Cortex of kidney (tissue), 1 donor: ENCODE measurements at places on chromosomes 16 and 17.

DNA sequence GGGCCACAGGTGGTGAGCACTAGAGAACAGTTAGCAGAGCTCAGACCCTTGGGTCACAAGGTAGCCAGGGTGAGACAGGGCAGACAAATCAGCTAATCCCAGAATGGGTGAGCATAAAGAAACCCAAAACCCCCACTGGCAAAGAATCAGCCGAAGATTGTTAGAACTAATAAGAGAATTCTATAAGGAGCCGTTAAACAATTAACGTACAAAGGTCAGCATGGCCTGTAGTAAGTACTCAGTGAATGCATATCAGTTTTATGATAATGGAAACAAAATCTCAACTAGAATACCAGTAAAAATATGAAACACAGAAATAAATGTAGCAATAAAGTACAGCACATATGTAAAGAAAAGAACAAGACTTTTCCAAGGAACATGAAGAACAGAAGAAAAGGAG, 168.6 kb downstream of the NTN1 start:
- DNase-seq = no peak

- DNase-seq = no peak
Measured at GRCh38 chr16:27906883-27907282, 156.6 kb downstream of the GSG1L start.

DNA sequence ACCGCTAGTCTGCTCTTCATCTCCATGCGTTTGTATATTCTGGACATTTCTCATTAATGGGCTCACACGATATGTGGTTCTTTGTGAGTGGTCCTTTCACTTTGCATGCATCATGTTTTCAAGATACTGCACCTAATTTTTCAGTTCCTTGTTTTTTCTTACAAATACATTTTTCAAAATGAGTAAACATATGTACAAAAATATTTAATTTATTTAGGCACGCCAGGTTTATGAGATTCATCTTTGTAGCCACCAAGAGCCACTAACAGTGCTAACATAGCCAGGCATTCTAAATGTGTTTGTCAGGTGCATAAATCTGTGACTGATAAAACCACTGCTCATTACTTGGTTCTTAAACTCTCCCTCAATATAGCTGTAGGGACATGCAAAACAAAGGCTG, 375.3 kb downstream of the WWOX start:
- no peak for DNase-seq

DNA sequence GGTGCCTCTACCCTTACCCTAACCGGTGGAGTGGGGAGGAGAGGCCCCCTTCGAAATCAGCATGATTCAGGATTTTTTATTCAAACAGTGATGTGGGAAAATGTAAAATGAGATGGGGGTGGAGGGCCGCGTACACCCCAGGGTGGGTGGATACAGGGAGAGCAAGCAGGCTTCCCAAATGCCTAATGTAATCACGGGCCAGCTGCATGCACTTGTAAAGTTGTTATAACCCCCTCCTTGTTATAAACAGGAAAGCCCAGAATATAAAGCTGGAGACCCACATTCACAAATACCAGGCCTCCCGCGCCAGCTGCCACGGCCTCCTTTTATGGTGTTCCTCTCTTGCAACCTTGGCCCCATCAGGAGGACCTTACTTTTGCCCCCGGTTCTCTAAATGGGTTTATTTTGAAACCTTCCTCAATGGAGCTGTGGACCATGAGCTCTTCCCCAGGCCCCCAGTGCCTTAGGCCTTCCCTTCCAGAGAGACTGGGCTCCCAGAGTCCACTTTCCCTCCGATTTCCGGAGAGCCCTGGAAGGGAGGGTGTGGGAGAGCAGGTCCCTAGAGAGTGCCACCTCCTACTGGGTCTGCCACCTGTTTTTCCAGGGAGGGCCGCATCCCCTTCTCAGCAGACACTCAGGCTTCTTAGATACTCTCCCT, 906 bp upstream of the FOXL1 start:
- DNase-seq = no peak

GRCh38 chr17:5210614-5211252, 19.1 kb upstream of the ZNF594 start:
- no peak for DNase-seq

GRCh38 chr16:53024045-53024444, 28.7 kb downstream of the CHD9NB start:
- no peak for DNase-seq

- DNase-seq = no peak
Measured at GRCh38 chr17:57747221-57748017, 2.3 kb upstream of the CCDC182 start.

GRCh38 chr16:55297910-55298479, 26.0 kb upstream of the IRX6 start:
- DNase-seq = no peak

- DNase-seq = no peak
Measured at GRCh38 chr16:873889-874288, 73.4 kb upstream of the GNG13 start.

DNA sequence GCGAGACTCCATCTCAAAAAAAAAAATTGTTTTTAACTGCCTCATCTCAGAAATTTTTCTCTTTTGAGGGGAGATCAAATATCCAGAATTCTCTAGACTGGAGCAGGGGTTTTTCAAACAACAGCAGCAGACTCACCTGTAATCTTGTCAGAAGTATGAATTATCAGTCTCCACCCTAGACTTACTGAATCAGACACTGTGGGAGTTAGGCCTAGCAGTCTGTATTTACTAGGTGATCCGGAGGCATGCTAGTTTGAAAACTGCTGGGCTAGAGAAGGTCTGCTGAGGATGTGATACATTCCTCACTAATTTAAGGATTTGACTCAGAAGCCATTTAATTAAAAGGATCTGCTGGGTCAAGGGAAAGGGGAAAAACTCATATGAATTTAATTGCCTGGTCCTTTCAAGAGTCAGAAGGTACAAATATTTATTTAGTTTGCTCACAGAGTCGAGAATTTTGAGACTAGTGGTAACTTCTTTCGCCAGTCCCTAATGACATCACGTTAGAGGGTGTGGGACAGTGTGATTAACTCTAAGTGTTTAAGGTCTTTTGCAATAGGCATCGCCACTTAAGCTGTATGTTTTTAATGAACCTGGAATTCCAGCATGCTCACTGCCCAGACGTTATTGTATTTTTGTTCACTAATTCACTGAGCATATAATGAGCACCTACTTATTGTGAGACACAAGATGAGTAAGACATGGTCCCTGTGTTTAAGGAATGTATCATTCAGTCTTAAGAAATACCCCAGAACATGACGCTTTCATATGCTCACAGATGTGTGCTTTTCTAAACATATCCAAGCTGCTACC, 14.2 kb downstream of the ATP6V0A1 start:
- no peak for DNase-seq

GRCh38 chr17:58808609-58809563, 53.2 kb downstream of the PPM1E start:
- no peak for DNase-seq

DNA sequence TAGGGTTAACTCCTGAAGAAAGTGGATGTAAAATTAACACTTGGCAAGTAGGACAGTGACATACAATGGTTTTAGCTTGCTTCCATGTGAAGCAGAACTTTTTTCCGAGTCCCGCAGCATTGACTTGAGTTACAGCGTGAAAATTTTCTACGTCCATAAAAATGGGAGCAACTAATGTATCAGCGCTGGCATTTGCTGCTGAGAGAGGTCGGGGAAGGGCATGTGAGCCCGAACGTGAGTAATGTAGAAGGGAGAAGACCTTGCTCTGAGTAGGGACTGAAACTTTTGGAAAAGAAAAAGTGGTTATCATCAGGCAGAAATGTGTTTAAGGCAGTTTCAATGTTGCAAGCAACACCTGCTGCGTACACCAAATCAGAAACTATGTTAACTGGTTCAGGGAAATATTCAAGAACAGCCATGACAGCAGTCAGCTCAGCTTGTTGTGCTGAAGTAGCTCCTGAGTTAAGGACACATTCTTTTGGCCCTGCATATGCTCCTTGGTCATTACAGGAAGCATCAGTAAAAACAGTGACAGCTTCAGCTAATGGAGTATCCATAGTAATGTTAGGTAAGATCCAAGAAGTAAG, 70.9 kb upstream of the ARL4D start:
- no peak for DNase-seq

DNA sequence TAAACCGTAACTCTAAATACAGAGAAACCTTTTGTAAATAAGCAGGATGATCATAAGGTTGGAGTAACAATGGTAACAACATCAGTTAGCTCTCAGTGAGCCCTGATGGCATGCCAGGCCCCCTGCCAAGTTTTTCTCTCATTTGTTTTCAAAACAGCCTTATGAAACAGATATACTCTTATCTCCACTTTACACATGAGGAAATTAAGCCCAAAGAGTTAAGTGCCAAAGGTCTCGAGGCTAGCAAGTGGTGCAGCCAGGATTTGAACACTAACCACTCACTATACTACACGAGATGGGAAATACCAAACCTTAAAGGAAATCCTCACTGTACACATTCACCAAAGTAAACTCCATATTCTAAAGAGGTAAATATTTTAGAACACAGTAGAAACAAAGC, 15.0 kb downstream of the USP31 start:
- DNase-seq = no peak

GRCh38 chr16:89658221-89658879, 714 bp downstream of the SPATA33 start:
- DNase-seq = no peak

- no peak for DNase-seq
Measured at GRCh38 chr16:75502916-75503605, 7.8 kb upstream of the CHST6 start.

DNA sequence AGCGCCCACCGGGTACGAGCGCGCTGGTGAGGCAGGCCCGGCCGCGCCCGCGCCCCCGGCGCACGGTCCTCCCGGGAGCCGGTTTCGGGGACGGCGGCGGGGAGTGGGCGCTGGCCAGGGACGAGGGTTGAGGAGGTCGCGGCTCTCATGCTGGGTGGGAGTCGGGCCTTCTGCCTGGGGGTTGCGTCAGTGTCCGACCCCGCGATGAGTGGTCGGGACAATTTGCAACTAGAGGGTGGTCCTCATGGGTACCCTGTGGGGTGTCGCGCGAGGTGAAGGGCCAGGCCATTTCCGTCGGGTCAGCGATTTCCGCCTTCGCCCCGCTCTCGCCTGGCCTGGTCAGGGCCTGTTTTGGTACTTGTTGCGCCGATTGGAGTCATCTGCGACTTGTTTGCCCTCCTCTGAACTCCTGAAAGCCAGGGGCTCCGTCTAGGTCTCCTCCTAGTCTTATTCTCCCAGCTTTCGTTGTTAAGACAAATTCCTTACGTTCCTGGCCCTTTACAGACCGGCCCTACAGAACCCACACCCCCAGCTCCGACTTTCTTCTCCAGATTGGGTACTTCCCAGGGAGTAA, 14.9 kb downstream of the NAA60 start:
- DNase-seq = no peak

DNA sequence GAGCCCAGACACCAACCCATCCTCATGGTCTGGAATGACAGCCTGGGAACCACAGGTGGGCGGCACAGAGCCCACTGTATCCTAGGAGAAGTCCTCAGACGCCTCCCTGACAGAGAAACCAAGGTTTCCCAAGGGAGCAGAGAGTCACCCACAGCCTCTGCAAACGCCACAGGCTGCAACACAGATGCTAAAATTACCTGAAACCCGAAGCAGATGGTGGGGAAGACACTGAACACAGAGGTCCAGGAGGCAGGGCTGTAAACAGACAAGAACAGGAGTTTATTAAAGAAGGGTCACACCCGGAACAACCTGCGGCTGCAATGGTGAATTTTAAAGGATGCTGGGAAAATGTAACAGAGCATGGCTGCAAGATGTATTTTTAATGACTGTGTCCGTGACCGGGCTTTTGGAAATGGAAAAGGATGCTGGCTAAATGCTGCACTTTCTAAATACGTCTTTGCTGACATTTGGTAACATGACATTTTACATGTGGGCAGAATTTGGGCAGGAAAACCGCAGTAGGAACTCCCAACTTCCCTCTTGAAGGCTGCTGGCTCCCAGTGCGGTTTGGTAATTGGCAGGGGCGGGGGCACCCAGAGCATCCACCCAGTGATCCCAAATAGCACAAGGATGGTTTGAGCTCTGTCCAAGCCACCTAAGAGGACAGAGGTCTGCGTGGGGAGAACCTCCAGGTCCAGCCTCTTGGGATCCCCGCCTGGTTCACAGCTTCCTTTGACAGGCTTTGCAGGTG, 13.1 kb downstream of the SLC38A8 start:
- DNase-seq = no peak

- DNase-seq = no peak
Measured at GRCh38 chr17:83175822-83176622, 96.6 kb downstream of the METRNL start.

GRCh38 chr17:74759941-74760340, 11.5 kb downstream of the NHERF1 start:
- no peak for DNase-seq

GRCh38 chr17:236641-237405, 55.4 kb upstream of the DOC2B start:
- no peak for DNase-seq

DNA sequence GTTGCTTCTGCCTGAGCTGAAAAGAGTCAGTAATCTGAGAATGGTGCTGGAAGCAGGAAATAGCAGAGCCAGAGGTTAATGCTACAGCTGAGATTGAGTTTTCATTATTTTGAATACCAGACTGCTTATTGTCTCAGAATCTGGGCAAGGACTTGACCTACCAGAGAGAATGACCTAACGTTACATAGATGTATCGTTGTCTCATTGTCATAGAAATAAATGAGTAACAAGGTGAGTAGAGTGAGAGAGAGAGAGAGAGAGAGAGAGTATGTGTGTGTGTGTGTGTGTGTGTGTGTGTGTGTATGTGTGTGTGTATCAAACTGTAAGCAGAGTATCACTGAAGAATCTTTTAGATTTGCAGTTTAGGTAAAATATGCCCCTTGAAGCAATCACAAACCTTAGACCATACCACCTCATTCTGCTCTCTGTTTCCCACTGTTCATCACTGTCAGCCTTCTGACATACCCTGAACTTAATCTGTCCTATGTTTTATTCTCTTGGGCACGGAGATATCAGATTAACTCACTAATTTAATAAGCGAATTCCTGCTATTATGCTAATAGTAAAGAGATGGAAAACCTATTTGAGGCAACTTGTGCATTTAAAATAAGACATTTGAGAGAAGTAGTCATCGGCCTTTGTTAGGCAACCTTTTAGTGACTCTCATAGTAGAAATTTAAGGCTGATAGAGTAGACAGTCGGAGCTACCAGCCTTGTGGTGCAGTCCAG, 87.8 kb downstream of the CYB561 start:
- no peak for DNase-seq

DNA sequence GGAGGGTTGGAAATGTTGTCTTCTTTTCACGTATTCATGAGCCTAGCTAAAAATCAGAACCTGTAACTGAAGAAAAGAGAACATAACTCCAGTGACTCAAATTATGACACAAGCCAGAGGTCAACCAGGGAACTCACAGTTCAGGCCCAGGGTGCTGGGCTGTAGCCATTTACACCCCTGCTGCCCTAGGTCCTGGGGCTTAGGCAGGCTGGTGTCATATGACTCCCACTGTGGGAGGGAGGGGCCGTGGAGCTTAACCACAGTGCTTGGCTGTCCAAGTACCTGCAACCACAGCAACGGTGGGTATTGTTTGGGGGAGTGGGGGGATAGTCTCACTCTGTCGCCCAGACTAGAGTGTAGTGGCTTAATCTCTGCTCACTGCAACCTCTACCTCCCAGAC, 71.1 kb upstream of the AMZ2 start:
- DNase-seq = no peak

- DNase-seq = no peak
Measured at GRCh38 chr17:66302761-66303626, 581 bp downstream of the PRKCA start.

- DNase-seq = no peak
Measured at GRCh38 chr16:50778284-50779163, 36.6 kb downstream of the CYLD start.
